ENCODE measurements at places on chromosomes 1 and 21.

DNA sequence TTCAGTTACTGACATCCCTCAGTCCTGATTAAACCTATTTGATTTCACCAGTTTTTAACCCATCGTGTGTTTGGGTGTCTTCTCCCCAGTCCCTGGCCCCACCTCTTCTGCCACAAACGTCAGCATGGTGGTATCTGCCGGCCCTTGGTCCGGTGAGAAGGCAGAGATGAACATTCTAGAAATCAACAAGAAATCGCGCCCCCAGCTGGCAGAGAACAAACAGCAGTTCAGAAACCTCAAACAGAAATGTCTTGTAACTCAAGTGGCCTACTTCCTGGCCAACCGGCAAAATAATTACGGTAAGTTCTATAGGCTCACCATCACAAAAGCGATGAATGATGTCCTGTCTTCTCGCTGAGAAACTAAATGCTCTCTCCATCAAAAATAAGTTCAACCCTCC is 28.7 kb downstream of the NBPF3 start:
- no peak for DNase-seq

DNA sequence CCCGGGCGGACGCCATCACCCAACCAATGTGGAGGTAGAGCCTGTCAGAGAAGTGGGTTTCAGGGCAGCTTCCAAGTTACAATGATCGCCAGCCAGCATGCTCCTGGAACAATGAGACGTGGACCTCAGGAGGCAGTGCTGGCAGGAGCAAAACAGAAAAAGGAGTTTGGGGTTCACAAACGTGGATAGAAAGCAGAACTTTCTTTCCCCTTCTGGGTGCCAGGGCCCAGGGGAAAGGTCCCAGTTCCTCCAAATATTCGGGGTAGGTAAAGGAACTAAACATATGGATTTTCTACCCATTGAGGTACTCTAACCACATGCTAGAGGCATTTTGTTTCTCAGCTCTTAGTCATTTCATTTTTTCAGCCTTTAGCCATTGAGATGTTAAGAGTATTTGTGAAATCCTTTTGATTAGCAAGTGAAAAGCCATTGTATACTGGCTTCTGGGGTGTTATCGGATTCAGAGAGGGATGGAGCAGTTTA is 488.4 kb upstream of the ADGRL2 start:
- DNase-seq = no peak

DNA sequence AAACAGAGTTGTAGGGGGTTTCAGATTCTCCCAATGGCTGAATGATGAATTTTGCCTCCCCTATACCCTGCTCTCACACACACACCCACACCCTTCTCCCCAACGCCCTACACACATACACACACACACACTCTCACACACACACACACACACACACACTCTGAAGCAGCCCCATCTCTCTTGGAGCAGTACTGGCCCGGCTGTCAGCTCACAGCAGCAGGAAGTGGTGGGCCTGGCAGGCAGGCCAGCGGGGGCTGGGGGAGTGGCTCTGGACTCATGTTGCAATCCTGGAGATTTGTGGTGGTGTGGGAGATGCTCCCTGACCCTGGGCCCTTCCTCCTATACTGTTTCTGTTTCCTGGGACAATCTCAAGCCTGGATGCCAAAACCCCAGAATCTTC is 2.2 kb downstream of the IKBKE start:
- DNase-seq = no peak

DNA sequence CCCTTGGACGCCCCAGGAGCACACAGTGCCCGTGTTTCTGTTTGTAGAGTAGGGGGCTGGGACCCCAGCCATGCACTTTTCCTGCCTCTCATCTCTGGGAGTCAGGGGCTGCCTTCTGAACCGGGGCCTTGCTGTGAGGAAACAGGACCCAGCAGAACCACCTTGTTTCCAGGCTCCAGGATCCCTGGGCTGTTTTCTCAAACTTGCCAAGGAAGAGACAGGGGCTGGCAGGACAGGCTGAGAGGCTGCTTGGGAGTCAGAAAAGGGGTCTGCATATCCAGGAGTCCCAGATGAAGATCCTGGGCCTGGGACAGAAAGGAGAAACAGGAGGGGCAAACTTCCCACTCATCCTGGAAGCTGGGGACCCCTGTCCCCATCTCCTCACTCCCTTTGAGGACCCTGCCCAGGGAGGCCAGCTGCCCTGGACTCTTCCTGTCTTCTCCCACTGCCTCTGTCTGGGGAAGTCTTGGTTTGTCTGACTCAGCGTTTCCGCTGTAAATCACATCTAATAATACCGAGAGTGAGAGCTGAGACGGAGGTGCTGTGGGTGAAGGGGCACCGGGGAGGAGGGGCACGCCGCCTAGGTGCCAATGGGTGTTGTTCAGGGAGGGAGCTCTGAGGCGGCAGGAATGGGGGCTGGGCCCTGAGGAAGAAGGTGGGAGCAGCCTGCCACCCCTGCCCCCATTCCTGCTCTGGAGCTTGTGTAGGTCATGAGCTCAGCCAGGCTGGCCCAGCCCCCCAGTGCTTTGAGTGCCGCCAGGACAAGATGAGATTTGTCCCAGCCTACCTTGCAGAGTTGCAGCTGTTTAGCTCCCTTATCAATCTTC is 16.7 kb downstream of the POU3F1 start:
- no peak for DNase-seq

DNA sequence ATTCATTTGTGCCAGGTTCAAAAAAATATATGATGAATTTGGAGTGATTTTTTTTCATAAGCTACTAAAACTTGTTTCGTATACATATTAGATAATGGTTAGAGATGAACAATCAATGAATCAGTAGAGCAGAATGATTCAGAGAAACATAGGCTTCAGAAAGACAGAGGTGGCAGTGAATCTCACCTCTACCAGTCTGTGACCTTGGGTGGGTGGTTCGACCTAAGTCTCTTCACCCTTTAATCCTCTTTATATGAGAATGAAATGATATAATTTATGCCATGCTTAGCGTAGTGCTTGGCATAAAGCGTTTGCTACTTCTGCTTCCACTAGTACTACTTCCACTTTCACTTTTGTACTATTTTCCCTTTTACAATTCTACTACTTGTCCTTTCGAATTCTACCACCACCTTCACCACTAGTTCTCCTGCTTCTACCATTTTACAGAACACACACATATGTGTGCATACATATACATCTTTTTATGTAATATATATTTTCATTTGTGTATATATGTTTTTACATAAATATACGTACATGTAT is 45.1 kb downstream of the FYB2 start:
- no peak for DNase-seq

- DNase-seq = no peak
Observed at GRCh38 chr21:29639366-29640079, 300.3 kb downstream of the GRIK1 start.

GRCh38 chr1:201288765-201289164 is 5.5 kb downstream of the PKP1 start:
- DNase-seq = no peak

DNA sequence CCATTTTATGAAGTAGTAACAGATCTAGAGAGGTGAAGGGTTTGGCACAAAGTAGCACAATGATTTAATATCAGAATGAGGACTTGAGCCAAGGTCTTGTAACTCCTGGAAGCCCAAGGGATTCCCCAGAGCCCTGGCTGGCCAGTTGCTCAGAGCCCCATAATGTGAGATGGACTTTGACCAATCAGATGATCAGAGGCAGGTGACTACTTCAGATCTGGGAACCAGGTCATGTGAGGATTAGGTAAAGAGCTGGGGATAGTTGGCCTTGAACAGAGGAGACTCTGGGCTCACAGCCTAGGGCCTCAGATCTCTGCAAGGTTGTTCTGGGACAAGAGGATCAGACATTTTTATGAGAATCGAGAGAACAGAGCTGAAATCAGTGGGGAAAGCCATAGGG is 18.9 kb downstream of the SHISAL2A start:
- no peak for DNase-seq

- DNase-seq = no peak
Observed at GRCh38 chr1:230267338-230268065, 158.6 kb downstream of the PGBD5 start.

- no peak for DNase-seq
Observed at GRCh38 chr1:46533179-46533864, 18.1 kb downstream of the KNCN start.

- DNase-seq = no peak
Observed at GRCh38 chr1:157725221-157725577, 24.6 kb upstream of the FCRL3 start.

- DNase-seq = no peak
Observed at GRCh38 chr1:181906631-181907030, 154.9 kb downstream of the ZNF648 start.

- DNase-seq = peak; percentile 67
Observed at GRCh38 chr21:41460578-41461527, 34.8 kb downstream of the MX1 start.

DNA sequence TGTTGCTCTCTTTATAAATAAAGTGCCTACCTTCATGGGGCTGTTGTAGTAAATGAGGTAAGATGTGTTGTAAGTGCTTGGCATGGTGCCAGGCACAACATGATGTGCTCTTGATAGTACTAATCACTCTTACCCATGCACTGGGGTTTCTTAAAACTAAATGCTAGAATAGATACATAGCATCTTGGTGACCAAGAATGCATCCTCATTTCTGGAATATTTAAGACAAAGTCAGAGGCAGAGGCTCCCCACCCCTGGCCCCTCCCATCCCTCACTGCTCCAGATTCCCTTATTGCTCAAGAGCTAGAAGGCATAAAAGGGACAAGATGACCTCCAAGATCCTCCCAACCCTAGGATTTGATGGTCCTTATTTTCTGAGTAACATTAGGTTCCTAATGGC is 61.3 kb downstream of the GLUL start:
- DNase-seq = no peak

DNA sequence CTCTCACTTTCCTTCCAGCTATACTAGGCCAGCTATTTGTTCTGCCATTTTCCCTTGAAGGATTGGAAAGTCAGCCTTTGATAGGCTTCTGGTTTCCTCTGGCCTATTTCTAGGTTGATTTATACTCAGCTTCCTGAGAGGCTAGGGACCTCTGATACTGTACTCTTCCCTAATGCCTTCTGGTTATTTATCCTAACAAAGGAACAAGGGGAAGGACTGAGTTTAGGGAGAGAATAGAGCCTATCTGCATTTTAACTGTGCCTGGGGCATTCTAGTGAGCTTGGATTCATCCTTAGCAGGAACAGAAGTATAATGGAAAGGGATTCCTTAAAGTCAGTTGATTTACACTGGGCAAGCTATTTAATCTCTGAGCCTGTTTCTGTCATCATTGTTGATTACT is 11.8 kb upstream of the TMEM39B start:
- DNase-seq = no peak

- no peak for DNase-seq
Observed at GRCh38 chr1:118049981-118050380, 120.4 kb downstream of the WDR3 start.

GRCh38 chr1:53342735-53343470 is 15.0 kb upstream of the LRP8 start:
- DNase-seq = no peak

DNA sequence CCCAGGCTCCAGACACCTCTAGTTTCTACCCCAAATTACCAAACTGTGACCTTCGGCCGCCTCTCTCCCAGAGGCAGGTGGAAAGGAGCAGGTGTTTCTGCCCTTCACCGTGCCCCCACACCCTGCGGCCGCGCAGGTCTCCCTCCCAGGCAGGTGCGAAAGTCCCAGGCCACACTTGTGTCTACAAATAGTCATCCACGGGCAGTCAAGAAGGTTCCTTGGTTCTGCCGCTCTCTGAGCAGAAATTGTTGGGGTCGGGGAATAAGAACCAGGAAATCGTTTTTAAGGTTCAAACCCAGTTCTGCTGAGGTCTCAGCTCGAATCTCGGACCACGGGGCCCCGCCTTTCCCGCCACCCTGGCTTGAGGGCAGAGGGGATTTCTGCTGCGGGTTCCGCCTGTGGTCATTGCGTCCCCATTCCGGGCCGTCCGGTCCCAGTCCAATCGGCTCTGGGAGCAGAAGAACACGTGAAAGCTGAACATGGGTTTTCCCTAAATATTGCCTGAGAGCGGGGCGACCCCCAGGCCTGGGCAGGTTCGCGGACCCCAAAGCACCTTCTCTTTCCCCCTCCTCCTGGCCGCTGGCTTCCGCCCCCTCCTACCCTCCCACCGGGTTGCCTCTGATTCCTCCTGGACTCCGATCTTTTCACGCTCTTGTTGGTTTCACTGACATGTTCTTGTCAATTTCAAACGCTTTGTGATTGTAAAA is 1.2 kb upstream of the ATF3 start:
- DNase-seq = no peak

DNA sequence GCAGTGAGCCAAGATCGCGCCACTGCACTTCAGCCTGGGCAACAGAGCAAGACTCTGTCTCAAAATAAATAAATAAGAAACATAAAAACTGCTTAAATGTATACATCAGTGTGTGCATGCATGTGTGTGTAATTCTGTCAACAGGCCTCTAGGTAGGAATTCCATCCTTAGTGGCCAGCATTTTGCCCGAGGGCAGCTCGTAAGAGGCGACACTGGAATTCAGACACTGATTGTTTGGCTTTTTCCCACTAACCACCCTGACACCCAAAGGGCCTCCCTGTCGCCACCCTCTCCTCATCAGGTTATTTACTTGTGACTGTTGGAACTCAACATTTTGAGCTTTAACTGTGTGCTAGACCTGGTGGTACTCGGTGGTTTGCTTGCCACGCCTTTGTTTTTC is 64.0 kb upstream of the KIF1B start:
- no peak for DNase-seq

DNA sequence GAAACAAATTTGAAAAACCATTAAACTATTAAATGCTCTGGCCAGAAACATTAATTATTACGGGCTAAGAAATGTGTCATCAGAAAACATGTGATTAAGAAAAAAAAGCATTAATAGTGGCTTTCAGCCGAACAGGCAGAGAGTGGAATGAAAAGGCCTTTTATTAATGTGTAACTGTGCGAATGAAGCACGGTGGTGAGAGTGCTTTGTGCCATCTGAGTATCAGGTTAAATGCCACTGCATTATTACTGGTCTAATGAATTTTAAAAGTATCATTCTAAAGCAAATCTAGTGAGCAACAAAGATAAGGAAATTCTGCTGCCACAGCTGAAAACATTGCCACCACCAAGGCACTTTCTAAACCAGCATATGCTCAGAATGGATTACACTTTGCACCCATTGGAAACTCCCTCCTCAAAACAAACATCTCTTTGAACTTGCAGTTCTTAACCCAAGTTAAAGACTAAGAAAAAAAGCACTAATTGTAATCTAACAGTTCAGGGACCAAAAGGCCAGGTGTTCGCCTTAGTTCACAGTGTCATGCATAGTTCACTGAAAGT is 30.0 kb upstream of the SSX2IP start:
- DNase-seq = no peak

DNA sequence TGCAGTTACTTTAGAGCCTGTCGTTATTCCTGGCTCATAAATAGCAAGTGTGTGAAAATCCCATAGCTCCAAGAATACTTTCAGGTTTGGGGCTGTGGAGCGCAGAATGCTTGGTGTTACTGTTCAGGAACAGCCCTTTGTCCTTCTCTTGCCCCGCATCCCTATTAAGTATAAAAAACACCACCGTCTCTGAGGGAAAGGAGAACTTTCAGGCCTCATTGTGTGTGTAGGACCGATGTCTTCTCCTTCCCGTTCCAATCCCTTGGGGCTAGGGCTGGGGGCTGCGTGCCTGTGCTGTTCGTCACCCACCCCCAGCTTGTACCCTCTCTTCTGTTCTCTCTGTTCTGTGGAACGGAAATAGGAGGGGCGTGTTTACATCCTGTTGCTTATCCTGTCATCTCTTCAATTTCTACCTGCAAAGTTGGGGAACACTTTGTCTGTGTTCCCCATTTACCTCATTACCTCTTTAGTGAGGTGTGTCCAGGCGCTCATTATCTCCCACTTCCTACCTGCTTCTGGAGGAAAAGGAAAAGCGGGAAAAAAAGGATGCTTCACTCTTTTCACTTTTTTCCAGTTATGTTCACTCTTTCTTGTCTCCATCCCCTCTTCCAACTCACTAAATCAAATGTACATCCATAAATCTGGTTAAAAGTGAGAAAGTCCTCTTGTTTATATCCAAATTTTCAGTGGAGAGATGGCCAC is 788 bp upstream of the TXNIP start:
- no peak for DNase-seq

Data from LoVo (cell line).